ENCODE measurements at places on chromosomes 12 and 14. TPM values are rescaled to one million over a fixed set of nuclear protein-coding genes. Genes with fewer than 3 reads are reported as not detected.

DNA sequence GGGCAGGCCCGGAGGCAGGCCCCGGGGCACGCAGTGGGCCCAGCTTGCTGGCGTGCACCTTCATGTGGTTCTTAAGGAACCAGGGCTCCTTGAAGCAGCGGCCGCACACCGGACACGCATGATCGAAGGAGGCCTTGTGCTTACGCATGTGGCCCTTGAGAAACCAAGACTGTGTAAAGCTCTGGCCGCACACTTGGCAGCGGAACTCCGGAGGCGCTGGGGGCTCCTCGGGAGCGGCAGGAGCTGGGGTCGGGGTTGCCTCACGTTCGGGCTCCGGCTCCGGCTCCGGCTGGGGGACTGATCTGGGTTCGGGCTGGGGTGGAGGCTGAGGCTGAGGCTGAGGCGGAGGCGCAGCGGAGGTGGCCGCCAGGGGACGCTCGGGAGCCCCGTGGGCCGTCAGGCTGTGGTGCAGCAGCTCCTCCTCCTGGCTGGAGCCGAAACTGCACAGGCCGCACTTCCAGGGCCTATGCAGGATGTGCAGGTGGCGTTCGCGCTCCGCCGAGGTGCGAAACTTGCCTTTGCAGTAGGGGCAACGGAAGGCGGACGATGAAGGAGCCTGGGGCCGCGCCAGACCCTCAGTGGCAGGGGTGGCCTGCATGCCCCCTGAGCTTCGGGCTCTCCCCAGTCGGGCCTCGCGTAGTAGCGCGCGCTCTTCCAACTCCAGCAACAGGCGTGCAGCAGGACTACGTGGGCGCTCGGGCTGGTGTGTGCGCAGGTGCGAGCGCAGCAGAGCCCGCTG, 6.0 kb downstream of the ZNF219 start:
- peak; percentile 72 for DNase-seq

DNA sequence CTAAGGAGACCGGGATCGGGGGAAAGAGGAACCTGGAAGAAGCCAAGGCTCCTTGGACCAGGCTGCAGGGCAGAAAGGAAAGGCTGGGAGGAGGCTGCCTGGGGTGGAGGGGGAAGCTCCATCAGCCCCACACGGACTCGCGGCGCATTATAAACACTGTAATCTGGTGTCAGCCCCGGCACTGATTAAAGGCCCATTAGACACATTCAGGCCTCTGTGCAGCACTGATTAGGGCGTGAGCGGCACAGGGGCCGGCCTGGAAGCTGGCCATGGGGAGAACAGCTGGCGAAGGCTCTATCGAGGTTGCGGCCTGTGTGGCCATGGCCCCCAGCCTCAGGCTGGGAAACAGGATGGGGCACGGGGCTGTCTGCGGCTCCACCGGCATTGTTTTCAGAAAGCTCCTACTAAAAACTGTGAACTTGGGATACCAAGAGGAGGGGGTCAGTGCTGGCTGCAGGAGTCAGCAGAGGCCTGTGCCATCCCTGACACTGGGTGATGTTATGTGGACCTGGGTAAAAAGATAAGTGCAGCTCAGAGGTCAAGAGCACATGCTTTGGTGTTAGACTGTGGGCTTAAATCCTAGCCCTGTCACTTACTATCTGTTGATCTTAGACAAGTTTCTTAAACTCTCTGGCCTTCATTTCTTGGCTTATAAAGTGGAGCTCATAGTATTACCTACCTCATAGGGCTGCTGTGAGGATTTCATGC, 10.6 kb downstream of the ACVRL1 start:
- peak; percentile 59 for DNase-seq

DNA sequence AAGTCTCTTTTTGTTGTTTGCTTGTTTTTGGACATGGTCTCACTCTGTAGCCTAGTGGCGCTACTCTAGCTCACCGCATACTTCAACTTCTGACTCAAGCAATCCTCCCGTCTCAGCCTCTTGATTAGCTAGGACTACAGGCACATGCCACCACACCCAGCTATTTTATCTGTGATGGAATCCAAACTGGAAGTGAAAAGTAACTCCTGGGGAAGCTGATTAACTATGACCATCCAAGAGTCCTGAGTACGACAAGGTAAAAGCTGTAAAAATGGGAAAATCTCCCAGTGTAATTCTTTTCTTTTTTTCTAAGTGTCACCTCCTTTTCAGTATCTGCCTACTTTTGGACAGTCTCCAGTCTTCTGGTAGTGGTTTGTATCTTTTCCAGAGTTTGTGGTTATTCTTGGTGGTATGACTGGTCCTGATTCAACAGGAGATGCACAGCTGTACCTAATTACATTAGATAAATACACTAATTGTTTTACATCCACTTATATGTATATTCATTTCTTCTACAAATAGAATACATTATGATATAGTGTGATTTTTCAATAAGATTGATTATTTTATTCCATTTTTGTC, 97.8 kb downstream of the SLC6A15 start:
- no peak for DNase-seq

DNA sequence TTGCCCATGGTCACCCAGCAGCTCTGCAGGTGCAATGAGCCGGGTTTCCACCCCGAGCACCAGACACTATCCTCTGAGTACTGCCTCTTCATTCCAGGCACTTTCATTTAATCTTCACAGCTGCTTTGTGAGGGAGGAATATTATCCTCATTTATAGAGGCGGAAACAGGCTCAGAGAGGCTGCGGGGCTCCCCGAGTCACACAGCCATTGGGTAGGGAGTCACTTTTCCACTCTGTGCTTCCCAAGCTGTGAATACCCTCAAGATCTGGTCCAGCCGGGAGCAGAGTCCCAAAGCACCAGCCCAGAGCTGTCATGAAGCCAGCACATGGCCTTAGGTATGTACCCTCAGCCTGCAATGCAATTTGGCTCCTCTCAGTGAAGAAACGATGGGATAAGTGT, 51.7 kb upstream of the RIN3 start:
- no peak for DNase-seq

The REM2 gene
- under 0.01 TPM for total RNA-seq

The RND1 gene
- total RNA-seq, result not detected

The KRT6C gene
- total RNA-seq, result not detected

The STAC3 gene
- 1.3 TPM for total RNA-seq

DNA sequence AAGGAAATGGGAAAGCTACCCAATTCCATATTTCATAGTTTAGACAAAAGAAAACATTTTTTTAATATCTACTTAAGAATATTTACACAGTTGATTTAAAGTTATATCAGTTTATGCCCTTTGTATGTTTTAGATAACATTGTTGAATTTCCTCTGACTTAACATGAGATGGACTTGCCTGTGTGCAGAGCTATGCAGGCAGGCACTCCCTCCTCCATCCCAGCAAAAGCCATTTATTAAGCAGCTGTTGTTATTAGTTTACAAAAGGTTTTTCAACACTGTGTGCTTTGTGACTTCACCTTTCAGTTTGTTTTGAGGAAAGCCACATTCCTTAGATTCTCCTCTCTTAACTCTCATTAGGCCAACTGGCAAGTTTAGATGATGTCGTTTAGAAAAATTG, 337.5 kb upstream of the PDE3A start:
- DNase-seq, result peak; percentile 19

Measured in fibroblast of villous mesenchyme (primary cell).